CD4-positive, CD25-positive, alpha-beta regulatory T cell (primary cell): ENCODE measurements at places on chromosomes 7 and 10.

DNA sequence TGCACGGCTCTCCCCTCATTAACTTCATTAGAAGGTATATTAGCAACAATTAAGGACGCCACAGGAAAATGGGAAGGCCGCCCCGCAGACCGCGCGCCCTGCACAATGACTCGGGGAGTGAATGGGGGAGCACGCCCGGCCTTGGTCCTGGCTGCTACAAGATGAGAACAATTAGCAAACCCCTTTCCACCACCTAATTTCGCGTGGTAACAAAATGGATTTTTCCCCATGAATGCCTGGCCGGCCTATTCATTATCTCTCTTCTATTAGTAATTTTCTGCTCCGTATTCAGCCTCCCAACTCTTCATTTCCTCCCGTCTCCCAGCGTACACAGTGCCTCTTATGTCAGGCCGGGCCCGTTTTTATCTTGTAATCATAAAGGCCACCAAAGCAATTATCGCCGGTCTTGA, 346.9 kb downstream of the DNAJB6 start:
- no peak for DNase-seq

DNA sequence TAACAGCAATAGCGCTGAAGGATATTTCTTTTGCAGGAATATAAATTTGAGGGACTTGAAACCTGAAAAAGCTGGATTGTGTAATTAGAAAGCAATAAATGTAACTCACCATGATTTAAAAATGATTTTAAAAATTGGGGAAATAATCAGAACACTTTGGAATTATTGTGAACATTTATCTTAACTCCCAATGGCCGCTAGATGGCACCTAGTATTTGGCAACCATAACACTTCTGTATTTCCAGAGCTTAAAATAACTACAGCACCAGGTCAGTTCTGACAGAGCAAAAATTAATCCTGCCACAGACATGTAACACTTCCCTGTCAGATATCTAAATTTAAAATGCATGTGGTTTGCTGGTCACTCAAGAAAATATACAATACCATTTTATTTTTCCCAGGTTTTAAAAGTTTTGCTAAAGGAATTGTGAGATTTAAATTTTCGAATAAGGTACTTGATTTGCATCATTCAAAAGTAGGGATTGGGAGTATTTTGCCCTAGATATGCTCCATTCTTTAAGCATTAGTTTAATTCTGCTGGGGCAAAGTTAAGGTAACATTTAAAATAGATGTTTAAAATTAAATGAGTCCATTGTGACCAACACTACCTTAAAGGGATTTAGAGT, 144.5 kb downstream of the PPP1R3A start:
- DNase-seq: peak; percentile 6

DNA sequence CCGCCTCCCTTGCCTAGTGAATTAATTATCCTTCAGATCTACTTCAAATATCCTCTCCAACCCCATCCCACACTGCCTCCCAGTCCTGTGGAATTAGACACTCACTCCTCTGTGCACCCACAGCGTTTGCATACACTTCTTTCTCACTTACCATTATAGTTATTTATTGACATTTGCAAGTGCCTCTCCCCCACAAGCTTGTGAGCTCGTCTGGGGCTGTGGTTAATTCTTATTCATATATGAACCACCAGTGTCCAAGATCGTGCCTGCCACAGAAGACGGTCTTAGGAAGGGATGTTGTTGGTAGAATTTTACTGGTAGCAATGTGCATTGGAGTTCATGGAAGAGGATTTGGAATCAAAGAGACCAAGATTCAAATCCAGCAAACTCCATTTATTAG, 68.1 kb upstream of the AOAH start:
- DNase-seq: no peak

- no peak for DNase-seq
These were observed 41.2 kb downstream of the TNS3 start for GRCh38 chr7:47540387-47541350.

- no peak for DNase-seq
These were observed 28.6 kb downstream of the SLC35B4 start for GRCh38 chr7:134287916-134288659.

DNA sequence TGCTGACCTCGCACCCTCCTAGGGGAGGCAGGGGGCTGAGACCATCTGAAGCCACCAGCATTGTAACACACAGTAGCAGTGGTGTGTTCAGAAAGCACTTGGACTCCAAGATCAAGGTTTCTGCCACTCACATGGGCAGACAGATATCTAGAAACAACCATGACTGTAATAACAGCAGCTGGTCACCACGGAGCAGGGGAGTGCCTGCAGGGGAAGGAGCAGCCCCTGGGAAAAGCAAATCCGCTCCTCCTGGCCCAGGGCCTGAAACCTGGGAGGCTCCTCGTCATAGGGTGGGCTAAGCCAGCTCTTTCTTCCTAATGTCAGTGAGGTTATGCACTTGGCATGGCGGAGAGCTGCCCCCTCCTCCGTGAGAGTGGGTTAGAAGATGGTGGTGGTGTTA, 118.4 kb upstream of the INSYN2A start:
- no peak for DNase-seq

DNA sequence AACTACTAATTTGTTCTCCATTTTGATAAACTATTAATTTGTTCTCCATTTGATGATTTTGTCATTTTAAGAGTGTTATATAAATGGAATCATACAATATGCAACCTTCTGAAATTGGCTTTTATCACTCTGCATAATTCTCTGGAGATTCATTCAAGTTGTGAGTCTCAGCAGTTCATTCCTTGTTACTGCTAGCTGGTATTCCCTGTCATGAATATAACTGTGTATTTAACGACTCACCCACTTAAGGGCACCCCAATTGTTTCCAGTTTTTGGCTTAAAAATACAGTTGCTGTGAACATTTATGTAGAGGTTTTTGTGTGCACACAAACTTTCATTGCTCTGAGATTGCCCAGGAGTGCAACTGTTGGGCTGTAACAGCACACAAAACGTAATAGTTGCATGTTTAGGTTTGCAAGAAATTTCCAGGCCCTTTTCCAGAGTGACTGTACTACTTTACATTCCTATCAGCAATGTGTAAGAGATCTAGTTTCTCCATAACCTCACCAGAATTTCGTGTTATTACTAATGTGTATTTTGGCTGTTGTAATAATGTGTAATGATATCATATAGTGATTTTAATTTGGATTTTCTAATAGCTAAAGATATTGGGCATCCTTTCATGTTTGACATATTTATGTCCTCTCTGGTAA, 153.2 kb upstream of the ADCY1 start:
- no peak for DNase-seq

DNA sequence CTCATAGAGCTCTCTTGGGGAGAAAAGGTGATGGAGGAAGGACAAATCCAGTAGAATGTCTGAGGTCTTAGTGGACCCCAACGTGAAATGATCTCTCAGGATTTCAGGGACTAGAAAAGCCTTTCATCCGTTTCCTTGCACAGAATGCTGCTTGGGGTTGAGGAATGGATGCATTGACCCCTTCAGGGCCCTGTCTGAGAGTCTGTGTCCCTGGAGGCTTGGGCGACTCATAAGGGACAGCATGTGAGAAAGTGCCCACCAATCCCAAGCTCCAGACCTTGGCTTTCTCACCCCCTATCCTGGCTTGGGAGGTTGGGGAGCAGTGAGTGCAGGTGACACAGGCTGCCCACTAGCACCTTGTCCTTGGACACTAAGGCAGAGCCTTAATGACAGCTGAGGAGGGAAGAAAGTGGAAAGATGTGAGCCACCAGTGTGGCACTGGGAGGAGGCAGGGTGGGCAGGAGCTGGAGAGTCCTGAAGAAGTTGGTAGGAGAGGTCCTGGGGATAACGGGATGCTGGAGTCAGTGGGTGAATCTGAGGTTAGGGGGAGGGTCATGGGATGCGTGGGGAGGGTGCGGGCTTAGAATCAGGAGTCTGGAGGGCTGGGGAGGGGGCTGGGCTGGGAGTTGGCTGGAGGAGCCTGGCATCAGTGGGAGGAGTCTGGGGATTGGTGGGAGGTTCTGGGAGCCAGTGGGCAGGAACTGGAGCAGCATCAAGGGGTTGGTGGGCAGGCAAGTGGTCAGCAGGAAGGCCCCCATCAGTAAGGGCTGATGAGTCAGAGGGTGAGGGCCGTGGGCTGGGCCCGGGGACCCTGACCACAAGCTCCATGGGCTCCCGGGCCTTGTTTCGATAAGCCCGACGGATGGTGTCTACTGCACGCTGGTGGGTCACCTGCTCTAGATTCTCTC, 8.6 kb downstream of the LZTS2 start:
- DNase-seq: no peak

DNA sequence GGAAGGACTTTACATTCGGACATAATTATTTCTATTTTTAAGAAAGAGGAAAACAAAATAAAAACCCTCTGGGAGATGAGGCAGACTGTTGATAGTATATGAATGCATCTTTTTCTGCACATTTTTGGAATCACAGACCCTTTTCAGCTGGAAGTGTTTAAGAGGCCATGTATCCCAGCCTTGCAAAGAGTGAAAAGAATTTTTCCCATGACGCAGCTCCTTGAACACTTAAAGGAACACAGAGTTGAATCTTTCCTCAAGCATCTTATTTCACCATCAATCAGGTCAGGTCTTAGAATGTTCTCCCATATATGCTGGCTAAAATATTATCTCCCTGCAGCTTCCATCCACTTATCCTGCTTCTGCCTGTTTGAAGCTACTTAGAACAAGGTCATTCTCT, 45.9 kb upstream of the PAPSS2 start:
- DNase-seq: no peak

GRCh38 chr7:41189866-41190265, 513.0 kb downstream of the INHBA start:
- no peak for DNase-seq

GRCh38 chr7:25985196-25985595, 166.8 kb upstream of the NFE2L3 start:
- no peak for DNase-seq

DNA sequence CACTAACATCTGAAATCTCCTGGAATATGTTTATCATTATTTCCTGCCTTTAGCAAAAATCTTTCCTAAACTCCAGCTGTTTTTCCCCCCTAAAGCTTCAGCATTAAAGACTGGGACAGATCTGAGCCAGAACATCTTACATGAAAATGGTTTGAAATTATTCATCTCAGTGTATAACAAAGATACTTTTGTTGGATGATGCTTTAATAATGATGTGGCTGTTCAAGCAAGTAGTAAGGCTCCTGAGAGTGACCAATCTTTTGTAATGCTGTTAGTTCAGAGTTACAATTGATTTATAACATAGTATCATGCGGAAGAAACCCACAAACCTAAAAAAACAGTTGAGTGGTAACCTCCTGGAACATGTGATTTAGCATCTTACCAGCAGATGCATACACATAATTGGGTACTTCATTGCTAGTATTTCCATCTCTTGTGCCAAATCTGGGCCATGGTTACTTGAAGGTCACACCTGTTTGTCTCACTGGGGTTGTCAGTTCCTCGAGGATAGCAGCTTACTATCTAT, 1.5 kb downstream of the BZW2 start:
- DNase-seq: peak; percentile 5

GRCh38 chr10:79979976-79980687, 31.2 kb upstream of the SFTPD start:
- no peak for DNase-seq

GRCh38 chr10:97888641-97889262, 39.1 kb downstream of the GOLGA7B start:
- DNase-seq: no peak

DNA sequence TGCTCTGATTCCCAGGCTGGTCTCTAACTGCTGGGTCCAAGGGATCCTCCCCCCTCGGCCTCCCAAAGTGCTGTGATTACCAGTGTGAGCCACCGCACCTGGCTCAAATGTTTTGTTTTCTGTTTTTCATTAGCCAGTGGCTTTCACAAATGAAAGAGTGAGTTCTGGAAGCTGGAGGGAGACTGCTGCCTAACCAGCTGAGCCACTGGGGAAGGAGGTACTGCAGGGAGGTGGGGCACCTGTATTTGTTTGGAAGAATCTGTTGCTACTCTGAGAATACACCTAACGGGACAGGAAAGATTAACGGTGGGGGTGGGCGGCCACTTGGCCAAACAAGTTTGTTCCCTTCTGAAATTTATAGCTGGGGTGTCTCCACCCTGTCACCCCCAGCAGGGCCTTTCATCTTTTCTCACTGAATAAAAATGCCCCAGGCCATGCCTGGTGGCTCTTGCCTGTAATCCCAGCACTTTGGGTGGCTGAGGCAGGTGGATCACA, 4.7 kb downstream of the STOX1 start:
- DNase-seq: no peak

- DNase-seq: no peak
These were observed 24.3 kb downstream of the SUN3 start for GRCh38 chr7:48004638-48005037.

- DNase-seq: no peak
These were observed 67.6 kb downstream of the PAX2 start for GRCh38 chr10:100812978-100813377.

DNA sequence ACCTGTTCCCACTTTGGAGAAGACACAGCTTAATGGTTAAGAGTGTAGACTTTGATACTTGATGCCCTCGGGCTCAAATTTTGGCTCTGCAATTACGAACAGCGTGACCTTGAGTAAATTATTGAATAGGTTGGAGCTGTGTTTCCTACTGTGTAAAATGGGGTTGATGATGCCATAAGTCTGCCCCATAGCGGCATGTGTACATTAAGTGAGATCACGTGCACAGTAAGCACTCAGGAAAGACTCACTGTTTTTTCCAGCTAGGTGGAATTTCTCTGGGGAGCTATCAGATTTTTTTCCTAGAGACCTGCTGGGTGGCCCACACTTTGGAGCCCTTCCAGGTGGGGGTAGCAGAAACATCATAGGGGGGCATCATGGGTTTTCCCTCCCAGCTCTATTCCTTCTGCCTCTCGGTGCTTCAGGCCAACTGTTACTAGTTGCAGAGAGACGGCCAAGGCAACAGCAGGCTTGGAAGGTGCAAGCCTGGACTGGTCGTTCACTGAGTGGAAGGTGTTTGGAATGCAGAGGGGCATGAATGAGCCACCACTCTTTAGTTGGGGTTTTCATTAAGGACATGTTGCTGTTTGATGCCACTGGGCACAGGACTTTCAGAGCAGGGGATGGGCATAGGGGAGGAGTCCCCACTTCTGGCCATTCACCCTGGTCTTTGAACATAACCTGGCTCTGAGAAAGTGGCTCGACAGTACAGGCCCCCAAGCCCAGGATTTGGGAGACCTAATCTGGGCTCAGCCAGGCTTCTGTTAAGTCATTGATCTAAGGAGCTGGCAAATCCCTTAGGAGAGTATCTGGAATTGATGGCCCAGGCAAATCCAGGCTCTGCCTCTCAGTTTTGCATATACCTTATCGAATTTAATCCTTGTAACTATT, 64.0 kb downstream of the SYPL1 start:
- no peak for DNase-seq

DNA sequence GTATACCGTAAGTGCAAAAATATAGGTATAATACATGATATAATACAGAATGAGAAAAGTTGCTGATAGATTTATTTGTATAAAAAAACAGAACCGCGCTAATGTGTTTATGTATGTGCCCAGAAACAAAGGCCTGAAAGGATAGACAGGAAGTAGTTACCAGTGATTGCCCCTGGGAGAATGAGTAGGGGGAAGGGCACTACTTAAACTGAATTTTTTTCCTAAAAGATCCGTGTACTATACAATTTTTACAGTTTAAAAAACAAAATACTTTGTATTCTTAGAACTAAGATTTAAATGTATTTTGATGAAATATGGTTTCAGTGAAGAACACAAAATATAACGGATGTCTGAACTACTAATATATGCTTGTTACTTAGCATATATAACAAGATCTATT, 2.9 kb downstream of the IPMK start:
- DNase-seq: no peak
